Omental fat pad (tissue), 4 donors: ENCODE measurements at places on chromosomes 5 and 9.
A peak's percentile ranks its signal among the peaks of the same experiment; 100 is the strongest.

- DNase-seq = no peak
Measured at GRCh38 chr9:14222149-14222835, 91.6 kb downstream of the NFIB start.

GRCh38 chr9:91921371-91921770 lies 28.7 kb downstream of the ROR2 start:
- DNase-seq = no peak

DNA sequence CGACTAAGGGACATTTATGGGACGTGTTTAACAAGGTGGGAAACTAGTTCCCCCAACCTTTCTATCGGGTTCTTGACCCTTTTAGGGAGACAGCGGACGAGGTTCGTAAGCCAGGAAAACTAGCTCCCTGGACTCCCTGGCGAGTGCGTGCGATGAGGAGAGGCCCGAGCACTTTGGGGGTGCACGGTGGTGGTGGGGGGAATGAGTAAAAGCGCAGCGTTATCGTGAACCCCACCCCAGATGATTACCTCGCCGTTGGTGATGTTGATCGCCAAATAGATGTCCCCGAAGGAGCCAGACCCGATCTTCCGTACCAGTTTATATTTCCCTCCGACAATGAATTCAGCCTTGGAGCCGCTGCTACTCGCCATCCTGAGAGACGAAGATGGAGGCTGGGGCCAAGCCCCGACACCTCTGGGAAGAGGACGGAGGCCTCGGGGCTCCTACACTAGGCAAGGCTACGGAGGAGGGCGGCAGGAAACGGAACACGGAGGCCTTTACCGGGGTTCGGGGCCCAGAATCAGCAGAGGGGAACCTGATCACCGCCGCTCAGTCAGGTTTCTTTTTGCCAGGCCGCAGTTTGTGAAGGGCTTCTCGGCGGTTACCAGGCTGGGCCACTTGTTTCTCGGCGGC lies 529 bp downstream of the CSNK1A1 start:
- DNase-seq = no peak

GRCh38 chr5:134188092-134188491 lies 11.3 kb upstream of the SKP1 start:
- DNase-seq = no peak

GRCh38 chr9:117747386-117747970 lies 43.3 kb downstream of the TLR4 start:
- DNase-seq = no peak

DNA sequence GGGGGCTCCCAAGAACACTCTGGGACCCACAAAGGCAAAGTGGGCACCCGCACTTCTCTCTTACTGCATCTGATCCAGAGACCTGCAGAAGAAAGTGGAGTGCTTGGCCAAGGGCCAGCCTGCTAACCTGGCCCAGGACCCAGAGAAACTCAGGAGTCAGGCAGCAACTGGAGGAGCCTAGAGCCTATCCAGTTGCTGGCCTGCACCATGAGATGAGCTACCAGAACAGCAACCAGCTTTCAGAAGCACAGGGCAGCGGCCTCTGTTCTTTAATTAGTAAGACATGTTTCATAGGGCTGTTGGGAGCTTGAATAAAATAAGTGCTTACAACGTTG lies 298.3 kb downstream of the GADD45G start:
- DNase-seq = no peak

GRCh38 chr9:93133681-93134014 lies 403 bp downstream of the NINJ1 start:
- peak; percentile 64 for DNase-seq

DNA sequence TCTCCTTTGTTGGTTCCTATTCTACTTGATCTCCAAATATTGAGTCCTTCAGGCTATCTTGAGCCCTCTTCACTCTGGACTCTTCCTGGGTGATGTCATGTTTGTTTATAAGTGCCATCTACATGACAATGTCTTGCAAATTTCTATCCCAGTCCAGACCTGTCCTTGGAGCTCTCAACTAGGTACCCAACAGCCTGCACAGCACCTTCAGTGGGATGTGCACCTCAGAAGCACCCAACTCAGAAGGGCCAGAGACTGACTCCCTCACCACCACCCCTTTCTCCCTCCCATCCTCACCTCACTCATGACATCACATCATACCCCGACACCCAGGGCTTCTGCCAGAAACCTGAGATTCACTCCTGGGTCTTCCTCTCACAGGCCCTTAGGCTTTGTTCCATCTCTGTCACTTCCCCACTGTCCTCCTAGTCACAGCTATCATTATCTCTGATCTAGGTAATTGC lies 14.4 kb downstream of the TXN start:
- DNase-seq = no peak

- DNase-seq = no peak
Measured at GRCh38 chr9:33690143-33690933, 105.0 kb upstream of the PRSS3 start.

- no peak for DNase-seq
Measured at GRCh38 chr5:141997358-141997960, 15.4 kb downstream of the GNPDA1 start.
